ENCODE measurements at places on chromosomes 13 and 19. TPM values are rescaled to one million over a fixed set of nuclear protein-coding genes. Genes with fewer than 3 reads are reported as not detected.

The PROZ gene
- total RNA-seq, result not detected

- no peak for DNase-seq
Measured at GRCh38 chr13:108408672-108409071, 139.2 kb downstream of the TNFSF13B start.

DNA sequence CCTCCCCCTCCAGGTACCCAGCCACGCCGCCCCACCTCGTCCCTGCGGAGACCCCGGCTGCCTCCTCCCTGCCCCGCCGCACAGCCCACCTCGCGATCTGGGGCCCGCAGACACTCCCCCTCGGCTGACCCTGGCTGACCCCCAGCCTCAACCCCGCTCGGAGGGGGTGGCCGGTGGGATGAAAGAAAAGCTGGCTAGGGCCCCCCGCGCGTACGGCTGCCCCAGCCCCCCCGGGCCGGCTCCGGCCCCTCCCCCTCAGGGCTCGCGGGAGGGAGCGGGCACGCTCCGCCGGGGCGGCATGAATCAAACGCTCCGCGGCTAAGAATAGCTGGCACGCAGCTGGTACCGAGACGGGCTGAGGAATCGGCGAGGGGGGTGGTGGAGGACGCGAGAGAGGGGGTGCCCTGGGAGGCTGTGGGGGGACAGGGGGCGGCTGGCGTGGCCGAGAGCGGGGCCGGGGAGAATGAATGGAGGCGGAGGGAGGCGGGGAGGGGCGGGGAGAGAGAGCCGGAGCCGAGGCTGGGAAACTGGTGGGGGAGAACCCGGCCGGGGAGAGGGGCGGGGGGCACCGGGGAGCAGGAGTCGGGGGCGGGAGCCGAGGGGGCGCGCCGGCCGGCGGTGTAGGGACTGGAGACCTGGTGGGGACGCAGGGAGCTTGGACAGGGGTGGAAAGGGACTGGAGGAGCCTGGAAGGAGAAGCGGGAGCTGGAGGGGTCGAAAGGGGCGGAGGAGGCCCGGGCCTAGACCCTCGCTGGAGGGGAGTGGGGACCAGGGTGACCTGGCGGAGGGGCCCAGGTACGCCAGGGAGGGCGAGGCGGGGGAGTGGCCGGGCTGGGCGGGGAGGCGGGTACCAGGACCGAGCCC, 1.1 kb downstream of the SHANK1 start:
- DNase-seq, result no peak

The SRRM5 gene
- 0.63 TPM for total RNA-seq

The DACT3 gene
- total RNA-seq, result 60.9 TPM

GRCh38 chr13:111323950-111324651, 3.7 kb downstream of the TEX29 start:
- DNase-seq, result no peak

The FCGBP gene
- 4,422 TPM for total RNA-seq

GRCh38 chr19:29428071-29428470, 97.7 kb upstream of the VSTM2B start:
- no peak for DNase-seq

The NLRP11 gene
- not detected for total RNA-seq

- no peak for DNase-seq
Measured at GRCh38 chr19:19280561-19280960, 7.5 kb upstream of the TM6SF2 start.
